ENCODE measurements at places on chromosomes 6 and 20. TPM values are rescaled to one million over a fixed set of nuclear protein-coding genes. Genes with fewer than 3 reads are reported as not detected.

DNA sequence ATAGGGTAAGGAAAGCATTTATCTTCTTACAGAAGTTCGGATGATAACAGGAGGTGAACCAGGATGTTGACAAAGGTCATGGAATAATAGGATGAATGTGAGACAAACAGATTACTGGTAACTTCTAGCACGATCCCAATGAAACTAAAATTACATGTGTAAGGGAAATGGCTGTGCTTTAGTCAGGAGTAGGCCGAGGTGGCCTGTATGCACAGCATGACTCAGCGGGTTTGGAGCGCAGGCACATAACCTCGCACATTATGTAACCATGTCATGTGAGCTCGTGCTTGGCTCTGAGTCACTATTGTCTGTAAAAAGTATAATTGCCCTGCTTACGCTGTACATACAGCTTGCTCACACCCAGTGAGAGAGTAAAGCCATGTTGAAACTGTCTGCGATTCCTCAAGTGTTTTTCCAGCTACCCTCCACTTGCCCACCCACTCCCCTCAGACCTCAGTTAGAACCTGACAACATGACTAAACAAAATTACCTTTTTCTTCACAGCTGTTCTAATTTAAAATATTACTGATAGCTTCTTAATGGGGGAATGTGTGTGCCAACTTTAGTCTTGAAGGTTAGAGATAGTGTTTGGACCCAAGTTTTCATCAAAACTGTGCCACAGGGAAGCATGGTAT is 8.2 kb downstream of the CYB5R4 start:
- peak; percentile 27 for DNase-seq

DNA sequence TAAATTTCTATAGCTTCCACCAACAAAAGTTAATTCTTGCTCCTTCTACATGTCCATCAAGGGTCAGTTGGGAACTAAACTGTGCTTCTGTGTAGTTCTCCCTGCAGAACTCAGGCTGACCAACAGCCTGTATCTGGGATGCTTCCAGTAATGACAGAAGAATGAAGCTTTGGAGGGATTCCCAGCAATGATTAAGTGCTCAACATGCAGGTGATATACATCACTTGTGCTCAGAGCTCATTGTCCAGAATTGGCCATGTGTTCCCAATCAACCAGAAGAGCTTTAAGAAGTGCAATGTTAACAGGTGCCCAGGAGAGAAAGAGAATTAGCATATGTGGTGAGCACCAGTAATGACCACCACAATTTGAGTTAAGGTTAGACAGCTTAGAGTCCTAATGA is 37.4 kb upstream of the SNRPB2 start:
- no peak for DNase-seq

DNA sequence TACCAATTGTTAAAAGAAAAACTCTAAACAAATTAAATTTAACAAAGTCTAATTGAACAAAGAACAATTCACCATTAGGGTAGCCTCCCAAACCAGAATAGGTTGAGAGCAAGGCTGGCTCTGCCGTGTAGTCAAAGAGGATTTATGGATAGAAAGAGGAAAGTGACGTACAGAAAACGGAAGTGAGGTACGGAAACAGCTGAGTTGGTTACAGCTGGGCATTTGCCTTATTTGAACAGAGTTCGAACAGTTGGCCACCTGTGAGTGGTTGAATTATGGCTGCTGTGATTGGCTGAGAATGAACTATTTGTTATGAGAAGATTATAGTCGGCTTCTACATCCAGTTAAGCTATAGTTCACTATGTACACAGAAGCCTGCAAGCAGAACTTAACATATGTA is 18.5 kb upstream of the ISM1 start:
- no peak for DNase-seq

DNA sequence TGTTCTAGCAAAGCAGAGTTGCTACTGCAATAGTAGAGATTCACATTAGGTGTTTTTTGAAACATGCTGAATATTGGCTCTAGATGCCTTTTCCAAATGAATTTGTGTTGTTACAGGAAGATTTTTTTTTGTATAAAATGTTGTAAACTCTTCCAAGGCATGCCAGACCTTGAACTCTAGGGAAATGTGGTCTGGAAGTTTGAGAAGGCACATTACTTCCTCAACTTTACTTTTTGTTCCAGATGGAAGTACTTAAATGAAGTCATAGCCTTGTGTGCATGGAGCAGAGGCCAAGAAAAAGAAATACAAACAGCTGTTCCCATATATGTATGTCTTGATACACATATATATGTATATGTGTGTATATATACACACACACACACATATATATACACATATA is 585.7 kb upstream of the MARCKS start:
- no peak for DNase-seq

GRCh38 chr6:138594758-138595140 is 95.5 kb upstream of the NHSL1 start:
- DNase-seq = no peak

DNA sequence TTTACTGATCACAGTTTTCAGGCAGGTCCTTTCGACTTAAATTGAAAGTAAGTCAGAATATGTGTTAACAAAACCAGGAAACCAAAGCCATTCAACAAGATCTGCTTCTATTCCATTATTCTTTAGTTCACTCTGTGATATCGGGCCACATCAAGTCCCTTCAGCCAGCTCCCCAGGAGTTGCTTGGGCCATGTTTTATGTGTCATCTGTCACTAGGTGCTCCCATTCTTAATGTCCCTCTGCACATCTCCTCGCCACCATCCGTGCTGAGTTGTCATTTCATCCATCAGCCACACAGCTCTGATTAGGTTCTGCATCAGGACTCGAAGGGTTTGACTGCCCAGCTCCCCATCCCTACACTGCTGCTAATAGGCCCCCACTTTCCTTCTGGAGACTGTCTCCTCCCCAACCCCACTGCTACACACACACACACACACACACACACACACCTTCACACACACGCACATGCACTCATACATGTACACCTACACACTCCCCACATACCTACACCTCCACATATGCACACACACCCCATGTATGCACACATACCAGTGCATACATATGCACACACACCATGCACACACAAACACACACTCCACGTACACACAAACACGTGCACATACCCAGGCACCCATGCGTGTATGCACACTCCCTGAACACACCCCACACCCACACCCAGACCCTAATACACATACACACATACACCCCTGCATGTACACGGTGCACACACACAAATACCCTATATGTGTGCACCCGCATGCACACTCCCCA is 143.3 kb upstream of the GMDS start:
- DNase-seq = no peak

DNA sequence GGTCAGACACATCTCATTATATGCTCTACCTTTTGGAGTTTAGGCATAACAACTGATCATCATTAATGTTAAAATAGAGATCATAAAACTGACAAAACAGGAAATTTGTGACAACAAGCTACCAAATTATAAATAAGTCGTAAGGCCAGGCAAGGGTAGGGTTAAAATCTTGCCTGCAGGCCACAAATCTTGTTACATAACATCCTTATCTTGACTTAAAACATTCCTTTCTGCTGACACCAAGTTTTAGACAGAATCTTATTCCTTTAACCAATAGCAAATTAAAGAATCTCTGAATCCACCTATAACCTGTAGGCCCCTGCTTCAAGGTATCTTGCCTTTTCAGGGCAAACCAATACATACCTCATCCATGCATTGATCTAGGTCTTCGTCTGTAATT is 32.5 kb upstream of the NKAIN2 start:
- no peak for DNase-seq

DNA sequence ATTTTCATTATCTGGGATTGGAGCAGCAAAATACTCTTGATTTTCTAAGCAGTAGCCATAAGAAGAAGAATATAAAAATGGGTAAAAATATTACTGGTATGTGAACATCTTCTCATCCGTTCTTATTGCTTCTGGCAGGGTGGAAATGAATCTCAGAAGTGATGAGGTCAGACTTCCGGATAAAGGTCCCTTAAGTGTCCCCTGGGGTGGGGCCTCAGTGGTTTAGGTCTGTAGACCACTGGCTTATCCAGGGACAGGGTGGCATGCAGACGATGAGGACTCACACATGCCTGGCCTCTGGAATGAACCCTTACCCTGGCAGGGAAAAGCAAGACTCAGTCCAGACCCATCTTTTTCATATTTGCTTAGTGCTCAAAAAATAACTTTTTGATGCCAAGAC is 143.3 kb downstream of the UST start:
- DNase-seq = no peak

GRCh38 chr20:58224974-58225373 is 3.5 kb downstream of the ANKRD60 start:
- DNase-seq = no peak

- no peak for DNase-seq
Observed at GRCh38 chr6:76124018-76124417, 51.6 kb upstream of the IMPG1 start.

DNA sequence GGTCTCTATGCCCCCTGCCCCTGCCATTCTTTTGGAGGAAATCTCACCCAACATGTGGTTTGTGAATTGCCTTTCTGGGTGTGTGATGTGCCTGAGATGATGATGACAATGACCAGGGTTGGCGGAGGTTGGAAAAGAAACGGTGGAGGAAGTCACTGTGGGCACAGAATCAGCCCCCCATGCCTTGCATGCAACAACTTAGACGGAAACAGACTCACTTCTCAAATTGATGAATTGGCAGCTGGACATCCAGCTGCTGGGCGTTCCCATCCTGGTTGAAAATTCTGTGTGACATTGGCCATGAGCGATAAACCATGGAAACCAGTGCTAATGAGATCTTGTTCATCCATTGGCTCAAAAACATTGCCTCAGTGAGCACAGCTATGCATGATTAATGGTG is 95.8 kb upstream of the LY86 start:
- DNase-seq = no peak

- DNase-seq = no peak
Observed at GRCh38 chr6:134132494-134133141, 80.2 kb upstream of the SLC2A12 start.

DNA sequence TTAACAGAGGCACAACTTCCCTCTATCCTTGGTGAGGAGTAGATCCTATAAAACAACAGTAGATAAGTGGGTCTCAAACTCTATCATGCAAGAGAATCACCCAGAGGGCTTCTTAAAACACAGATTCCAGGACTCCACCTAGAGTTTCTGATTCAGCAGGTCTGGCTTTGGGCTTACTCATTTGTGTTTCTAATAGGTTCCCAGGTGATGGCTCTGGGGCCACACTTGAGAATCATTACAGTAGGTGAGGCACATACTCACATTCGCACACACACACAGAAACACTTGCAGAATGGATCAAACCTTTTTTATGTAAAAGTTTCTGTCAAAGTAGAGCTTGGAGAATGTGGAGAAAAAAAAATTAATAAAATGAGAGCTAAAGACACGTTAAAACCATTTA is 52.4 kb downstream of the TMEM242 start:
- DNase-seq = no peak

DNA sequence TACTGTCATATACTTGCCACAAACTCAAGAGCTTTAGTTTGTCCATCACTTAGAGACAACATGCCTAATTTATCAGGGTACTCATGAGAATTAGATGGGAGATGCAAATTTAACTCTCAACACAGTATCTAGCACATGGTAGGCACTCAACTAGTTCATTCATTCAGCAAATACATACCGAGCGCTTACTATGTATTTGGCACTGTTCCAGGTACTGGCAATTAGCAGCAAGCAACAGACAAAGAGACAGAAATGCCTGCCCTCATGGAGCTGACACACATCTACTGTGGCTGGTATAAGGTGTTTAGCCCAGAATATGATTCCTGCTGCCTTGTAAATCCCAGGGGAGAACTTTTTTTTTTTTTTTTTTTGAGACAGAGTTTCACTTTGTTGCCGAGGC is 4.8 kb downstream of the MICAL1 start:
- DNase-seq = no peak

DNA sequence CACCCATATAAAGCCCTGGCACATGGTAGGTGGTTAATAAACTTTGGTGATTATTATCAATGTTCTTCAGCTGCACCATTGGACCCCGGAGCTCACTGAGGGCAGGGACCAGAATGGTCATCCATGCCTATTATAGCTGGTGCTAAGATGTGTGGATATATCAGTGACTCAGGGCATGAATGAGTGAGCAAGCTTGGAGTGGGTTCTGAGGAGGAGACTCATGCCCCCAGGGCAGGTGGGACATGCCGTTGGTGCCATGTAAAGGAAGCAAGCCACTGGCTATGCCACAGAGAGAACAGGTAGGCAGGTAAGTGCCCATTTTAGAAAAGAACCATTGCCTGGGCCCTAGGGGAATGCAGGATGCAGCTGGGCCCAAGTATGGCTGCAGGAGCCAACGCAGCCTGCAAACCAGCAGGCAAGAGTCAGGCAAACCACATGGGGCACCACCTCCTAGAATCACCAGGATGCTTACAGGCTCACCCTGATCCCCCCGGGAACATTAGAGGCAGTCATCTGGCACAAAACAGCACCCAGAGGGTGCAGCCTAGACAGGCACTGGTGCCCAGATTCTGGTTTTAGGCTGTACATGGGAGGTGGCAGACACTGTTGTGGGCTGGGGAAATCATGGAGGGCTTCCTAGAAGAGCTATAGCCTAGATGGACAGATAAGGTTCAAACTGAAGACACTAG is 23.5 kb downstream of the PLAGL2 start:
- DNase-seq = no peak

GRCh38 chr20:3364323-3365013 is 43.0 kb downstream of the DNAAF9 start:
- DNase-seq = no peak

- no peak for DNase-seq
Observed at GRCh38 chr6:63597141-63598048, 25.1 kb downstream of the LOC128125822 start.

GRCh38 chr20:43942667-43943285 is 28.1 kb downstream of the TOX2 start:
- no peak for DNase-seq

GRCh38 chr20:32158943-32159660 is 48.4 kb downstream of the PLAGL2 start:
- no peak for DNase-seq

LHFPL5 gene
- not detected for total RNA-seq

MOG gene
- not detected for total RNA-seq

SSTR4 gene
- total RNA-seq = not detected

COL10A1 gene
- not detected for total RNA-seq

RAET1L gene
- not detected for total RNA-seq

NKX2-2 gene
- not detected for total RNA-seq

C6orf52 gene
- not detected for total RNA-seq

BPIFB4 gene
- not detected for total RNA-seq

FAM83B gene
- total RNA-seq = not detected

Measured in omental fat pad (tissue), 4 donors.